Stimulated activated CD8-positive, alpha-beta memory T cell treated with anti-CD3 and anti-CD28 coated beads, Interleukin-12 subunit alpha, Interleukin-12 subunit beta, amount 100 ng/mL, for 1 hour (primary cell): ENCODE measurements at places on chromosomes 7 and 10.

- DNase-seq = no peak
Measured at GRCh38 chr10:113947184-113948041, 93.0 kb downstream of the NHLRC2 start.

DNA sequence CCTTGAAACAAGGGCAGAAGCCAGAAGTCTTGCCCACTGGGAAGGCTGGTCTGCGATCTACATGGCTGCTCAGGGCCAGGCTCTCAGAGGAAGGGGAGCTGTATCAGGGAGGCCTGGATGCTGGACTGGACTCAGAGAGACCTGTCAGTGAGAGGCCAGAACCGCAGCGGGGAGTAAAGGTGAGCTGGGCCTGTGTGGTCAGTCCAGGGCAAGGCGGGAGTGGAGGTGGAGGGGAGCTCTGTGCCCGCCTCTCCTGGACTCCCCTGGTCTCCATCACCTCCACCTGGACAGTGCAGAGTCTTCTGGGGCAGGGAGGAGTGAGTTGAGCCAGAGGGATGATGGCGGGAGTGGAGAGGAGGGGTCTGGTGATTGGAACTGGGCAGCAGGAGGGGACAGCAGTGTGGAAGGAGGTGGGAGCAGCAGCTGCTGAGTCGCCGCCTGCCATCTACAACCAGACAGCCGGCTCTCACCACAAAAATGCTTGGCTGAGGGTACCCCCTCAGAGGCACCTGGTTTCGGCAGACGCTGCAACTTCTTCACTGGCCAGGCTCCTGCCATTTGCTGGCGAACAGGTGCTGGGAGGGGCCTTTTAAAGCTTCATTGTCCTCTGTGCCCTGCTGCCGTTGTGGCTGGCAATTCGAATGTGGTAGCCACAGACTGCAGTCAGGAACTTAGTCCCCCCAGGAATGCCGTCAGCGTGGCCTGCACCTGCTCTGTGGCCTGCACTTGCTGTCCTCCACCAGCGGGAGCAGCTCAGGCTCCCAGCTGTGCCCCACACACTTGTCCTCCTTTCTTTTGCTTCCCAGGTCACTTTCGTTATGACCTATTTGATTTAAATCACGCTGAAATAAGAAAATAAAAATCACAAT is 3.5 kb downstream of the RASSF4 start:
- DNase-seq = no peak

DNA sequence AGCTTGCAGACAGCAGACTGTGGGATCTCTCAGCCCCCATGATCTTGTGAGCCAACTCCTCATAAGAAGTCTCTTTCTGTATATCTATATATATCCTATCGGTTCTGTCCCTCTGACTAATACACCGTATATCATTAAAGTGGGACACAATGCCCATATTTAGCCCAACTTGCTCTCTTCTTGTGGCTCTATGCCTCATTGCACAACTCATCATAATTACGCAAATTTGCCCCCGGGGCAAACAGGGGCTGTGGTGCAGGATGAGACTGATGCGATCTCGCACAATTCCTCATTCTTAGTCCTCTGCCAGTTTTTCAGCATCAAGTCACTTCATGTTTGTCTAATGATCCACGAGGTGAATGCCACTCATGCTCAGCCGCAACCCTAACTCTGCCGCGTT is 183.2 kb downstream of the PRPF18 start:
- DNase-seq = no peak

DNA sequence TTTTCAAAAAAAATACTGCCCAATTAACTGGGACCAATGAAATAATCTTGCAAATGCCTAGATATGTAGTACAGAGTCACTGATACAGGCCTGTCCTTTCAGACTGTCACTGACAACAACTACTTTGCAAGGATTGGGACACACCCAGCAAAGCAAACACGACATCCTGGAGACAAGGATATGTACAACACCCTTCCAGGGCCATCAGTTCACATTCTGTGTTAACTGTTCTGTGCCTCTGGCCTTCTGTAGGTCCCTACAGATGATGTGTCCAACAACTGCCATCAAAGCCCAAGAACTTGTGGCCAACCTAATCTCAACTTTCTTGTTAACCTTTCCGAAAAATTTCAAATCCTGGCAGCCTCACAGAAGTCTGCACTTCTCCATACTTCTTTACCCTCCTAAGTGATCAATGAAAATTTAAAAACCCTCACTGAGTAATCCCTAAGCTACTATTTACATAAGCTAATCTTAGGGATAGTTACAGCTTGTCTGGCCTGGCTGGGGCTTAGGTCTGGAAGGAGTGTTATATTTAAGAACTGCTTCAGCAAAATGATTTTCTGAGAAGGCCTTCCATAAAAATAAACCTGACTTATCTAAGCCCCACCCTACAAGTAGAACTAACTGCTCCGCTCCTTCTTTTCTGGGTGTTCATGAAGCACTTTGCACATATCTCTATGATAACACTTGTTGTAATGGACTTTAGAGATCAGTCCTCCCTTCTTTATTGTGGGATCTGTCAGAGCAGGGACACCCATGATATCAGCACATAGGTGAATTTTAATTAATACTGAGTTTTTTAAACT is 21.0 kb downstream of the COBL start:
- no peak for DNase-seq

DNA sequence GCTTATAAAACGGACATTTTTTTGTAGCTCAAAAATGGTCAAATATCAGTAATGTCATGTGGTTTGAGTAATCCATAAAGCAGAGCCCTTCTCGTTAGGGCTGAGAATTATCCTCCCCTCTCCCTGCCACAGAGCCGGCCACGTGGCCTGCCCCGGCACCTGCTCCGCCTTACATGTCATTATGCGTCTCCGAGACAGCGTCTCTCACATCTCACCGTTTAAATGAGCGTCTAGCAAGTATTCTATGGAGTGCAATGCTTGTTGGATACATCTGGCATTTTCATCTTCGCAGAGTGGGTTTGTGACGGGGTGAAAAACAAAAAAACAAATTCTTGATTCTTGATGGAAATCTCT is 86.1 kb downstream of the CUX1 start:
- no peak for DNase-seq

DNA sequence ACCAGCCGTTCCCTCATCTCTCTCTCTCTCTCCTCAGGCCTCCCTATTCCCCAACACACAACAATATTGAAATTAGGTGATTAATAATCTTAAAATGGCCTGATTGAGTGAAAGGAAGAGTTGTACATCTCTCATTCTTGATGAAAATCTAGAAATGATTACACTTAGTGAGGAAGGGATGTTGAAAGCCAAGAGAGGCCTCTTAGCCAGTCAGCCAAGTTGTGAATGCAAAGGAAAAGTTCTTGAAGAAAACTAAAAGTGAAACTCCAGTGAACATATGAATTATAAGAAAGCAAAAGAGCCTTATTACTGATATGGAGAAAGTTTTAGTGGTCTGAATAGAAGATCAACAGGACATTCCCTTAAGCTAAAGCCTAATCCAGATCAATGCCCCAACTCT is 695.1 kb downstream of the GRID1 start:
- no peak for DNase-seq

DNA sequence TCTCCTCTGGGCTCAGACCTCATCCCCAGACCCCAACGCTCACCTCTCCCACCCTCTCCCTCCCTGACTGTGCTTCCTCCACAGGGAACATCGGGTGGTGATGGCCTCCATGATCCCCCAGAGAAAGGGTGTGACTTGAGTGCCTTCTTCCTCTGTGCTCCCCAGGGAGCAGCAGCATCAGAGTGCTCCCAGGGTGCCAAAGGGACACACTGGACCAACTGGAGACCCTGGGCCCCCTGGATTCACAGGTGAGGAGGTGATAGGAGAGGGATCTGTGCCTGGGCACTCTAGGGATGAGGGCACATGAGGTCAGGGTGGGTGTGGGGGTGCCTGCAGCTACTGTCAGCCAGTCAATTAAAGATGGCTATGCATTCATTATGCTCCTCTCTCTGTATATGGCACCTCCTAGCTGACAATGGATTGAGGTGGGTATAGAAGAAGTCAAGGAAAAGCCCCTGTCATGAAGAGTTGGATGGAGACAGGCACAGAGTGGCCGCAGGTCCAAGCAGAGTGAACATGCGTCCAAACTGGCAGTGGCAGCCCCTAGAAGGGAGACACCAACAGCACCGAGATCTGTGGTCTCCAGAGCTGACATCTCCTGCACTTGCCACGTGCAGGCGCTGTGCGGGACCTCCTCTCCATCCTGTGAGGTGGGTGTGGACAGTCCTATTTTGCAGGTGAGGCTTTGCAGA is 15.5 kb upstream of the VOPP1 start:
- DNase-seq = no peak

DNA sequence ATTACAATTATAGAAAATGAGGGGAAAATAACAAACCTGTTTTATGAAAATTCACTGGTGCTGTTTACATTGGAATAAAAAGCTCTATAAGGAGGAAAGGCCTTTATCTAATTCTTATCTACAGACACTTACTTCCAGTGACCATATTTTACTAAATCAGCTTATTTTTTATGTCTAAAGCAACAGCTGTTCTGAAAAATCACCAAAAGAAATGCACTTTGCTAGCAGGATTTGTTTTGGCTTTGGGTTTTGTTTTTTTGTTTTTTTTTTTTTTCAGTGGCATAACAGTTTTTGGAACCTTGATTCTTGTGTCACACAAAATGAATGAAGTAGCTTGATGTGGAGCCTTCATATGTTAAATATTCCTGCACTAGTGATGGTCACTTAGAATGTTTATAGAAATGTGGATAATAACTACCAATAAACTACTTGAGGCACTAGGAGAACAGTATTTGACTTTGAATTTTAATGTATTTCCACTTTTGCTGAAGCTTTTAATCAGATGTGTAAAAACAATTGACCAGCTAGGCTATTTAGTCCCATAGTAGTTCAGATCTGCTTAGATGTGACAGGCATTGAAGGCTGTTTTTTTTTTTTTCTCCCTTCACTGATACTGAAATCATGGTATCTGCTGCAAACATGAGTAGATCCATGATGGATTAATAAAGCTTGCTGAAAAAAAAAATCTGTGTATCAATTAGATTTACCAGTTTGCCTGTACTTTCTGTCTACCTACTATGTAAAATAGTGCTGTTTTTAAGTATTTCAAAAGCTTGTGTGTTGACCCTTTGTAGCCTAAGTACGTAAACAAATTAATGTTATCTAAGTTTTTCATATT is 2.8 kb downstream of the ARL4A start:
- no peak for DNase-seq

DNA sequence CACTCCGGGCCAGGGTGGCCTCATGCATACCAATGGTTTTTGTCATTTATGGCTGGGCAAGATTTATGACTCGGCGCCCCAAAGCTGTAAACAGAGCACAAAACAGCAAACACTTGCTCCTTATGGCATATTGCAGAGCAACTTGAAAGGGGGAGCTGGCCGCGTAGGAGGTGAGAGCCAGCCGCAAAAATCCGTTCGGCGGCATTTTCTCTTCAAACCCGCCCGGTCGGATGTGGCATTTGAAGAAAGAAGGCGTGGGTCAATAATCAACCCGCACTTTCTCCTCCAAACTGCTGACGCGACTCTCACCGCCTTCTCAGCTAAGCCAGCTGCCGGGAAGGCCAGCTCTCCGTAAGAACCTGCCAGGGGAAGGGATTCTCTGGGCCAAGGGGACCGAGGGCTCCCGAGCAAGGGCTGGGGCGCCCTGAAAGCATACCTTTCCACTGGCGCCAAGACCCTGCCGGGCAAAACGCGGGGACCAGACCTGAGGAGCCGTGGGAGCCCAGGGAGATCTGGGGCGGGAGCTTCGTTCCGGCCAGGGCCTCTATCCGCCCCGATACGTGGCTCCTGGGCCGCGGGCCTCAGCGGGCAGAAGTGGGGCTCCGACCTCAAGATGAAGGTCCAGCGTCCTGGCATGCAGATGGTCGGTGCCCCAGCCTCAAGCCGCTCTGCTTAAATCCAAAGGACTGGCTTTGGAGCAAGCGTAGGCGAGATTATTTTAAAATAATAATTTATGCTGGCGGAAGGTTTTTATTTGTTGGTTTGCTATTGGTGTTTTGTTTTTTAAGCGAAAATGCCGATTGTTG is 12.9 kb upstream of the HOXA2 start:
- no peak for DNase-seq

GRCh38 chr10:126939706-126940105 is 34.5 kb downstream of the DOCK1 start:
- no peak for DNase-seq

- DNase-seq = no peak
Measured at GRCh38 chr7:40644454-40645188, 509.8 kb downstream of the SUGCT start.

DNA sequence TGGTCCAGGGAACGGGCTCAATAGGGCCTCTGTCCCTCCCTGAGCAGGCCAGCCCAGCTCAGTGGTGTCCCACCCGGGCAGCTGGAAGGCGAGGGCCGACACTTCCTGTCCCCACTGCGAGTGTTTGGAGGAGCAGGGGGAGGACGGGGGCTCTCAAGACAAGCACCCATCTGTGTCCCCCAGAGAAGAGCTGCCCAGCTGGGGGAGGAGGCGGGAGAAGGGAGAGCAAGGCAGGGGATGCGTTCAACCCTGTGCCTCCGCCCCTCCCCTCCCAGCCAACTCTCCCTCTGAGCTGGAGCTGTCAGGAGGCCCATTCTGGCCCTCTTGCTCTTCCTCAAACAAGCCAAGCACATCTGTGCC is 35.7 kb downstream of the ZCCHC24 start:
- DNase-seq = no peak

DNA sequence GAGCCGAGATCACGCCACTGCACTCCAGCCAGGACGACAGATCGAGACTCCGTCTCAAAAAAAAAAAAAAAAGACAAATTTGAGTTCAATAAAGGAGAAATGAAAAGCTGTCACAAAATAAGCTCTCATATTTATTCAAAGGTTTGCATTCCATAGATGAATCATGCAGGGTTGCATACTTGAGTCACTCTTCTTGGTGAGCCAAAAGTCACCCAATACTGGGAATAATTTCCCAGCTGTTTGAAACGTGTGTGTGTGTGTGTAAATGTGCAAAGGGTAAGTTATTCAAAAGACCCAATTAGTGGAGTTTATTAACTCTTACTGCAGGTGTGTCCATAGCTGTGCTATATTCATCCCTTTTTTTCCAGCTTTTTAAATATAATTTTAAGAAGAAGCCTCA is 297.7 kb downstream of the CCDC3 start:
- DNase-seq = no peak

- no peak for DNase-seq
Measured at GRCh38 chr7:155925682-155926081, 113.4 kb upstream of the SHH start.

GRCh38 chr10:130372222-130372621 is 236.0 kb downstream of the GLRX3 start:
- no peak for DNase-seq

DNA sequence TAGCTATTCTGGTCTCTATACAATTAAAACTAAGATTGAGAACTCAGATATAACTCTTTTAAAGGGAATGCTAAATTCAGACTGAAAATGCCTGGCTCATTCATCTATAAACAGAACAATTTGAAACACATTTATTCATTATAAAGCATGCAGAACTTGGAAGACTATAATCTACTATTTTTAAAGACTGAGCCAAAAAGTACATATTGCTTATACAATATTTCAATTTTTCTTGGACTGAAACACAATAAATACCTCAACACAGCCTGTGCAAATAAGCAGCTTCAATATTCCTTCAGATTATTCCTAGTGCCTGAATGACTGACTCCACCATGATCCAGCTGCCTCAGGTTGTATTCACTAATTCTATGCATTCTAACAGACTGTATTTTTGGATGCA is 15.5 kb upstream of the PHYH start:
- DNase-seq = no peak
